Central memory CD4-positive, alpha-beta T cell (primary cell): ENCODE measurements at places on chromosomes 11 and 22.

DNA sequence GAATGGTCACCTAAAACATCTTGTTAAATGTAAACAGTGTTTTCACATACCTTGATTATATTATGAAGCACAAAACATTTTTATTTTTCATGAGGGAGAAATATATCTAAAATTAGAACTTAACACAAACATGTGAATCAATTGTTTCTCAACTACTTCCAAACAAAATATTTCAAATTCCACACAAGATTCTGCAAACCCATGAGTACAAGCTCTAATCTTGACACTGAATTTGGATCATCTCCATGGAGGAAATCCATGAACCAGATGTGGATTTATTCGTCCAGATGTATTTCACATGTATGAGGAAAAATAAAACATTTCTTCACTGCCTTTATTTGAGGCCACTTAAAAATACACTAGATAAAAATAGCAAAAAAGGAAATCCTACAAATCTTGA is 184.2 kb downstream of the SBF2 start:
- no peak for DNase-seq

DNA sequence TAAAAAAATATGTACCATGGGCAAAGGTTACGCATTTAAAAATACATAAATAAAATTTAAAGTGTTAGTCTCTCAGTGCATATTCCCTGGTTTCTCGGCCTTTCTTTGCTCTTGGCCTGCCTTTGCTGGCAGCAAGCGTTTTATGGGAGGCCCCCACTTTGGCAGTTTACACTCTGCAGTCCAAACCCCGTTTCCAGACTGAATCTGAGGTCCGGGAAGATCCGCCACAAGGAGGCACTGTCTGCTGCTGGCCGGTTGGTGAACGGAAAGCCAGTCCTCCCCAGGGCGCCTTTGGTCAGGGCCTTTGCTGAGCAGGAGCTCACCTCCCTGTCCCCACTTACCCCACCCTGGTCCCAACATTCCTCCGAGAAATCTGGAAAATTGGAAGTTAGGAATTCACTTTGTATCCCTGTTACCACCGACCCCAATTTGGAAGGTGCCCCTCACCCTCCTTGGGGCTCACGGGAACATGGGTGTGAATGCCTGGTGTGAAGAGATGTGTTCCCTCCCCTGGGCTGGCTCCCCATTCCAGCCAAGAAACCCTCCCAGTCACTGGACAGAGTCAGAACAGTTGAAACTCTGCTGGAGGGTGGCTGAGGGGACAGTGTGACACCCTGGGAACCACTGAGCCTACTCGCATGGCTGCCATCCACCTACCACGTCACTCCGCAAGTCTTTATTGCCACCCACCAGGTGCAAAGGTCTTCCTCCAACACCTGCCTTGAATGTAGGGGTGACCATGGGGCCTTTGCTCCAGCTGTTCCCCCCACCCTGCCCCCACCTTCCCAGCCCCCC is 9.4 kb upstream of the SF1 start:
- DNase-seq = no peak

DNA sequence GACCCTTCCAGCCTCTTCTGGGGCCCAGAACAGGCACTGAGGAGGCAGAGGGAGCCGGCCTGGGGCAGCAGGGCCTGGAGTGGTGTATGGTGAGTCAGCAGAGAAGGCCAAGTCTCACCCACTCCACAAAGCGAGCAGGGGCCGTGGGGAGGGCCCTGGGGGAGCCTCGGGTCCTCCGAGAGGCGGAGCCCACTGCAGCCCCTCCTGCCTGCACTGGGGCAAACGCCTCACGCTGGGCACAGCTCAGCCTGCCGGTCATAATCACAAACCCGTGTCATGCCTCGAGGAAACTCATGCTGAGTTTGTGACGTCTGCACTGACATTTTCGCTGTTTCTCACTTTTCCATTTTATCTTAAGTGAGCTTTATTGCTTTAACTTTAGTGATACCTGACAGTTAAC is 38.4 kb downstream of the TOLLIP start:
- no peak for DNase-seq

DNA sequence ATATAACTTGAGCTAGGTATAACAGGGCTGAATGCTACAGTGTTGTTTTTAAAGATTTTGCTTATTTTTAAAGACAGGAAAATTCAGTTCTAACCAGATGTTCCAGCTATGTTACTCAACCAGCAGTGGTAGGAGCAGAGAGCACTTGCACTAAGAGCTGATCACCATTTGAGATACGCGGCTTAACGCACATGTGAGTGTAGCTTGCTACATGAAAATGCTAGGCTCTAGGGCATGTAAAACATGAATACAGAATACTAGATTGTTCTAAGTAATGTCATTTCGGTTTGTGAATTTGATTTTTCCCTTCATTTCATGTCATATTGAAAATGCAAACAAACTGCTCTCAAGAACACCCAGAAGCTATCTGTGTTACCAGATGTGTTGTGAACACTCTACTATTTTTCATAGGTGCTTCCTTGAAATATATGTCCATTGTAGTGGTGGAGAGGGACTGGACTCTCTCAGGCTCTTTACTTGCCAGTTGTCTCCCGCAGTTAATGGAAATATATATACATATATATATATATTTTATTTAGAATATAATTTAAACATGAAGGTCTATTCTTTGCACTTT is 10.8 kb upstream of the TECTA start:
- no peak for DNase-seq

DNA sequence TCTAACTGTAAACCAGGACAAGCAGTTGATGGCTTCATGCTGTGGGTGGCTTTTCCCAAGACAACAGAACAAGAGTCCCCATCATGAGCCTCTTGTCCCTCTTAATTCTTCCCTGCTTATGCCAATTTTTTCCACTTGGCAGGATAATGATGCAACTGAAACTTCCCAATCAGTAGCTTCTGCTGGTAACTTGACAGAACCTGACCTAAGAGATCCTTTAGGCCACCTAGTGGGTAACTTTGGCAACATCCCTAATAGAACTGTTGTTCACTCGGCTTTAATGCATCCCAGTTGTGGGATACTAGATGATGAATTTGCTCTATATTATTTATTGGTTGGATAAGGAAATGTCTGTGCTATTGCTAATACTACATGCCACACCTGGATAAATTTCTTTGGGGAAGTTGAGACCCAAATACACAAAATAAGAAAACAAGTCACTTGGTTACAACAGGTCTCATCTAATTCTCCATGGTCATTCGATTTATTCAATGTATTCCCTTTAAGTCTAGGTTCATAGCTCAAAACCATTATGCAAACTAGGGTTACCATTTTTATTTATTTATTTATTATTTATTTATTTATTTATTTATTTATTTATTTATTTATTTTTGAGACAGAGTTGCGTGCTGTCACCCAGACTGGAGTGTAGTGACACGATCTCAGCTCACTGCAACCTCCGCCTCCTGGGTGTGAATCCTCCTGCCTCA is 41.4 kb upstream of the NFAM1 start:
- DNase-seq = peak; percentile 17

- DNase-seq = no peak
These were observed 60.9 kb upstream of the PARVG start for GRCh38 chr22:44119669-44120313.

GRCh38 chr22:19937616-19938473 is 3.7 kb upstream of the COMT start:
- DNase-seq = no peak

DNA sequence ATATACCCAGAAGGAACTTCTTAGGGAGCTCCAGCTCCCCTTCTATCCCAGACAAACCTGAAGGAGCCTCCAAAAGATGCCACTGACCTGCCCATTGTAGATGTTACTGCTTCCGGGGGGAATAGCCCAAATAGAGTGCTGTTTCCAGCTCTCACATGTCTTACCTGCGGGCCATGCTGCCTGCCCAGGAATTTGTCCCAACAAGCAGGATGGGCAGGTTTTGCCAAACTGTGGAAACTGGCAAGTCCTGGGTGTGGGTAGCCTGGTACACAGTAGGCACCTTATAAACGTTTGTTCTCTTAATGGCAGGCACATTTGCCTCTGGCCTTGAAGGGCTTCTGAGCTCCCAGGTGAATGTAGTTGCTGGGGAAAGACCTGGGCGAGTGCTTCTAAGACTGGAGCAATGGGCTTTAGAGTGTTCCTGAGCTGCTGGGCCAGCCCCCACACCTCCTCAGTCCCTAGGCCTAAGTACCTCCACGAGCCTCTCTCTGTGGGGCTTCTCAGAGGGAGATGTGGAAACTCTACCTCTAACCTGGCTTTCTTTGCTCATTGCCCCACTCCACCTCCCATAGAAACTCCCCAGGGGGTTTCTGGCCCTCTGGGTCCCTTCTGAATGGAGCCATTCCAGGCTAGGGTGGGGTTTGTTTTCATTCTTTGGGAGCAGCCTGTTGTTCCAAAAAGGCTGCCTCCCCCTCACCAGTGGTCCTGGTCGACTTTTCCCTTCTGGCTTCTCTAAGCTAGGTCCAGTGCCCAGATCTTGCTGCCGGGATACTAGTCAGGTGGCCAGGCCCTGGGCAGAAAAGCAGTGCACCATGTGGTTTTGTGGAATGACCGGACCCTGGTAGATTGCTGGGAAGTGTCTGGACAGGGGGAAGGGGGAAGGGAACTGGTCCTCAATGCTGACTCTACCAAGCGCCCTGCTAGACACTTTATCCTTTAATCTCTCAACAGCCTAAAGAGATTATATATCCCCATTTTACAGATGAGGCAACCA is 37.2 kb downstream of the LIMK2 start:
- no peak for DNase-seq

DNA sequence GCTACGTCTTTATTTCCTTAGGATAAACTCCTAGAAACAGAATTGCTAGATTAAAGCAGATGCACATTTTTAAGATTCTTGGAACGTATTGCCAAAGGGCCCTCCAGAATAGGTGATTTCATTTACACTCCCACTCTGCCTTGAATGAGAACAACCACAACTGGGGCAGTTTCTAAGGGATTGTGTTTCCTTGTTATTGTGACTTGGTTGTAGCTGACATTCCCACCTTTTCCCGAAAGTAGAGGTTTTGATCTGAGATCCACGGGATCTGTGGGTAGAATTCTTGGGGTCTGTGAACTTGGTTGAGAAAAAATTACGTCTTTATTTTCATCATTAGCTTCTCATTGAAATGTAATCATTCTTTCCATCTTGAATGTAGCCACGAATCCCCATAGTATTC is 21.5 kb downstream of the LRRC32 start:
- no peak for DNase-seq

- DNase-seq = no peak
These were observed 56.6 kb downstream of the CCDC81 start for GRCh38 chr11:86431258-86431657.

GRCh38 chr11:103673773-103674172 is 362.7 kb upstream of the DDI1 start:
- DNase-seq = no peak

- DNase-seq = no peak
These were observed 3.8 kb downstream of the NADSYN1 start for GRCh38 chr11:71456831-71457230.

DNA sequence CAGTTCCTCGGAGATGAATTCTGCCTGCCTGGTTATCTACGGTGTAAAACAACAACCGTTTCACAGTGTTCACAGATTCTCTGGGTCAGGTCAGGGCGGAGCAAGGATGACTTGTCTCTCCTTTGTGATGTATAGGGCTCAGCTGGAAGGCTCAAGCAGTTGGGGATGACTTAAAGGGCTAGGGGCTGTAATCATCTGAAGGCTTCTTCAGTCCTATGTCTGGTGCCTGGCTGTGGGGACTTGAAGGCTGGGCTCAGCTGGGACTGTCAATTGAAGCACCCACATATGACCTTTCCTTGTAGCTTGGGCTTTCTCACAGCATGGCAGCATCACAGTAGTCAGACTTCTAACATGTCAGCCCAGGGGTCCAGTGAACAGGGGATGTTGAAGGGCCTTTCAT is 29.3 kb downstream of the EIF3F start:
- no peak for DNase-seq

GRCh38 chr11:93051186-93051585 is 81.7 kb downstream of the MTNR1B start:
- no peak for DNase-seq

GRCh38 chr22:29306835-29307595 is 565 bp downstream of the GAS2L1 start:
- DNase-seq = no peak

DNA sequence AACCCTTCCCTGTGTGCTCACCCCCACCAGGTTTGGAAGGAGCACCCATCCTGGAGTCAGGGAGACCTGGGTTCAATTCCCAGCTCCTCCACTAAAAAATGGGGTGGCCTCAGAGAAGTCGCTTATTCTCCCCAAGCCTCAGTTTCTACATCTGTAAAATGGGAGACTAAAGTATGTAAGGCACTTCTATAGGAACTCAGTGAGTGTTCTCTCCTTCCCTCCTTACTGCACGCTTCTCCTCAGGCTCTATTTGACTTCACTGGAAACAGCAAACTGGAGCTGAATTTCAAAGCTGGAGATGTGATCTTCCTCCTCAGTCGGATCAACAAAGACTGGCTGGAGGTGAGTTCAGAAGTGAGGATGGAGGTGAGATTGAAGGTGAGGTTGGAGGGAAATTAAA is 11.3 kb downstream of the NCF4 start:
- no peak for DNase-seq

GRCh38 chr11:130070109-130070845 is 583 bp downstream of the APLP2 start:
- DNase-seq = peak; percentile 47

DNA sequence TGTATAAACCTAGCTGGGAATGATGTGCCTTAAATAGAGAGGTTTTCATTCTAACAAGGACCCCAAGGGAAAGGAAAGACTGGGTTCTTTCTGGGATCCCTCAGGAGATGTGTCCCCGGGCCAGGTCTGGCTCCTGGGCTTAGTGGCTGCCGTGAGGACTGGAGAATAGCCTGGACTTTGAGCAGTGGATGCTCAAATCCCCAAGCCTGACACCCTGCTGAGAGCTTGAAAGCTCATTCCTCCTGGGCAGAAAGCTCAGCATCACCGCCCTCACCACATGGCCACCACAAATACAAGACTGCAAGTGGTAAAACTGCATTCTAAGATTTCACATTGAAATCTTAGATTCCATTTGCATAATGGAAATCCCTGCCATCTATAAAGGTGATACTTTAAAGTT is 79.4 kb upstream of the NARS2 start:
- DNase-seq = no peak

GRCh38 chr11:112159098-112160065 is 4.5 kb downstream of the IL18 start:
- DNase-seq = no peak

DNA sequence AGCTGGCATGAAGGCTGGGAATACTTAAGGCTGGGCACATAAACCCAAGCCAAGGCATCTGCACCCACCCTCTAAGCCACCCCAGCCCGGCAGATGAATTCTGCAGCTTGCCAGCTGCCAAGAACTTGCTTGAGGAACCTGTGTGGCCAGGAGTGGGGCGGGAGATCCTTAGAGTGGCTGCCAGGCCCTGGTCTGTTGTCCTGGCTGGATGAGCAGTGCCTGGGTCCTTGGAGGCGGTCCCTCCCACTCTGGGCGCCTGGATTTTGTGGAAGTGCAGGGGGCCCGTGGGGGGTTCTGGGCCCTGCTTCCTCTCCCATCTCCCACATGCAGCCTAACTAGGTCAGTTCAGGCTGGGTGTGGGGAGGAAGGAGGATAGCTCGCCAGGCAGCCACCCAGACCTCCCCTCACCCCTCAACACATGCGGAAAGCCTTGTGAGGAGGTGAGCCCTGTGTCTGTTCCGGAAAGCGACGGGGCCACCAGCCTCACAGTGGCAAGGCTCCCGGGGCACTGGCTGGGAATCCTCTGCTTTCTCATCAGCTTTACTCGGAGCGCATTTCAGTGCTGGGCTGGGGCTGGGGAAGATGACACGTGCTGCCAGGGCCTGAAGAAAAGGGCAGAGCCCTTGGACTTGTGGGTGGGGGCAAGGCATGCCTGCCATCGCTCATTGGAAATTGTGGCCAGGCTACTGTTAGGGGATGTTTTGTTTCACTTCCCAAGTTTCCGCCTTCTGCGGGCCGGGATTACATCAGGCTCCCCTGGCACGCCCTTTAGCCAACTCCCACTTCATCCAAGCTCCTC is 8.4 kb downstream of the DAGLA start:
- DNase-seq = no peak

- no peak for DNase-seq
These were observed 30.8 kb downstream of the SBF1 start for GRCh38 chr22:50443801-50444625.
